ENCODE measurements at places on chromosomes 2 and 18.

DNA sequence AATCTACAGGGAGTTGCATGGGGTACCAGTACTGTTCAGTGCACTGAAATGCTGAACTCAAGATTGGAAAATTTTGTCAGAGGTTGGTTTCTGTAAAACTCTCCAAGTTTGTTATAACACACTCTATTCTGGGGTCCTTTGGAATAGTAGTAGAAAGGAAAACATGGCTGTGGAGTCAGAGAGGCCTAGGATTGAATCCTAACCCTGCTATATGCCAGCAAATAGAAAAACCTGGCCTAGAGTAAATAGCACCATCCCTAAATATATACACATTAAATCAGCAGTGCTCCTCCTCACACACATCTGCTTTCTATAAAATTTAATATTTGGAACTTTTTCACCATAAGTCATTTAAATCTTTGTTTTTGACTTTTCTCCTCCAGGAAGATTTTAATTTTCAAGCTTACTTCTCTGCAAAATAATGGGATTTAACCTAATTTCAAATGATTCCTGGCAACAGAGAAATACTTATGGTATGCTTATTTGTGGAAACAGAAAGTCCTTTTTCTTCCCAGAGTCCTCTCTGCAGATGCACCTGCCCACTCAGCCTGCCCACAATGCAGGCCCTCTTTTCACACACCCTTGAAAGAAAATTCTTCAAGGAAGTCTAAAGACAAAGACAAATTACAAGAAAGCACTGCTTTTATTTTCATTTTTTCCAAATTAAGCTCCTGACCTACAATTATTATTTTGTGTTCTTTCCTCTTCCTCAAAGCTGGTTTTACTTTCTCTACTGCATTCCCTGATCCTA, 197.5 kb upstream of the LRRTM1 start:
- DNase-seq: no peak

DNA sequence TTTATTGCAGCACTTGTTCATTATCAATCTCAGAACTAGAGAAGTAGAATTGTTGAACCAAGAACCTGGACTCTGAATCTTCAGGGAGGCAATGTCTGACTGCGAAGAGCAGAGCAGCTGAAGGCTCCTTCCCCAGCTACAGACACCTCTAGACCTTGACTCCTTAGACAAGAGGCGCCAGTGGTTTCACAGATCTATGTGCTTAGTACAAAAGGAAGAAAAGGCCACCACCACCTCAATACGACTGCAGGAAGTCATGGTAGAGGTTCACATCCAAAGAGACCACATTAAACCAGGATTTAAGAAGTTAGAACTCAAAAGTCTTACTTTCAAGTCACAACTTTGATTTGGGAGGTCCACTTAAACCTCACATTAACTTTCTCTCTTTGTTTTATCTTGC, 158.1 kb upstream of the VRK2 start:
- no peak for DNase-seq

DNA sequence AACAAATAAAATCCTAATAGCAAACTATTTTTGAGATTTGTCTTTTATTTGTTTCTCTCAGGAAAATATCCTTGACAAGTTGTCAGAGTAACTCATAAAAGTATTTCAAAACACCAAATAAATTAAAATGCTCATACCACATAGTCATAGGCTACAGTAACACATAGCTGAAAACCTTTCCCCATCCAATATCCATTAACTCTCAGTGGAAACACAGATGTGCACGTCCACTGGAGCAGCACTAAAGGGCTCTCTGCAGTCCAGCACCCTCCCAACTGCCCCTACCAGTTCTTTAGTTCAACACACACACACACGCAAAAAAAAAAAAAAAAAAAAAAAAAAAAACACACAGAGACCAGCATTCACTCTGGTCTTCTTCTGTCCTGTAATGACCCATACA, 879 bp upstream of the XDH start:
- DNase-seq: no peak

GRCh38 chr2:240851078-240851991, 17.3 kb upstream of the AGXT start:
- DNase-seq: peak; percentile 72

DNA sequence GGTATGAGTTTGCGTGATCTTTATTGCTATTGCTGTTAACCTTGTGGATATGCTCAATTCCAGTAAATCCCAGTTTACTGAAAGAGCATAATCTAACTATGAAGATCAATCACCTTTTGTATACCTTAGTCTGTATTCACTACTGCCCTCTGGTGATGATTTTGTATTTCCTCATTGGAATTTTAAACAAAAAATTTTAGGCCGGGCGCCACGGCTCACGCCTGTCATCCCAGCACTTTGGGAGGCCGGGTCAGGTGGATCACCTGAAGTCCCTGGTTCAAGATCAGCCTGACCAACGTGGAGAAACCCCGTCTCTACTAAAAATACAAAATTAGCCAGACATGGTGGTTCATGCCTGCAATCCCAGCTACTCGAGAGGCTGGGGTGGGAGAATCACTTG, 5.1 kb downstream of the COMMD1 start:
- DNase-seq: no peak

Data from stimulated activated naive CD4-positive, alpha-beta T cell (primary cell).